ENCODE measurements at places on chromosomes 1 and 21.
A peak's percentile ranks its signal among the peaks of the same experiment; 100 is the strongest.

DNA sequence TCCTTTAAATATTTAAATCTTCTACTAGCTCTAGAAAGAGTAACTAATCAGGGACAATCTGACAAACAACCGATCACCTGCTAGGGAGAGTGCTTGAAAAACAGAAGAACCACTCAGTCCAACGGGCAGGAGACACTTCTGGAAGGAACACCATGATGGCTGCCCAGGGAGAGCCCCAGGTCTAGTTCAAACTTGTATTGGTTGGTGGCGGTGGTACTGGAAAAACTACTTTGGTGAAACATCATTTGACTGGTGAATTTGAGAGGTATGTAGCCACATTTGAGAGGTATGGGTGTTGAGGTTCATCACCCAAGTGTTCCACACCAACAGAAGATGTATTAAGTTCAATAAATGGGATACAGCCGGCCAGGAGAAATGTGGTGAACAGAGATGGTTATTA lies 4.8 kb upstream of the WDR47 start:
- no peak for DNase-seq

GRCh38 chr21:37658817-37659458 lies 257.3 kb downstream of the KCNJ6 start:
- no peak for DNase-seq

DNA sequence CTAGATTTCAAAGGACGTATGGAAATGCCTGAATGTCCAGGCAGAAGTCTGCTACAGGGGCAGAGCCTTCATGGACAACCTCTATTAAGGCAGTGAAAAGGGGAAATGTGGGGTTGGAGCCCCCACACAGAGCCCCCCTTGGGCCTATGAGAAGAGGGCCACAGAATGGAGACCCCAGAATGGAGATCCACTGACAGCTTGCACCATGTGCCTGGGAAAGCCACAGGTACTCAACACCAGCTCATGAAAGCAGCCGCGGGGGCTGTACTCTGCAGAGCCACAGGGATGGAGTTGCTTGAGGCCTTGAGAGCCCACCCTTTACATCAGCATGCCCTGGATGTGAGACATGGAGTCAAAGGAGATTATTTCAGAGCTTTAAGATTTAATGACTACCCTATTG lies 108.7 kb downstream of the DMRTB1 start:
- DNase-seq = no peak

GRCh38 chr1:109790735-109791494 lies 27.2 kb upstream of the EPS8L3 start:
- DNase-seq = no peak

DNA sequence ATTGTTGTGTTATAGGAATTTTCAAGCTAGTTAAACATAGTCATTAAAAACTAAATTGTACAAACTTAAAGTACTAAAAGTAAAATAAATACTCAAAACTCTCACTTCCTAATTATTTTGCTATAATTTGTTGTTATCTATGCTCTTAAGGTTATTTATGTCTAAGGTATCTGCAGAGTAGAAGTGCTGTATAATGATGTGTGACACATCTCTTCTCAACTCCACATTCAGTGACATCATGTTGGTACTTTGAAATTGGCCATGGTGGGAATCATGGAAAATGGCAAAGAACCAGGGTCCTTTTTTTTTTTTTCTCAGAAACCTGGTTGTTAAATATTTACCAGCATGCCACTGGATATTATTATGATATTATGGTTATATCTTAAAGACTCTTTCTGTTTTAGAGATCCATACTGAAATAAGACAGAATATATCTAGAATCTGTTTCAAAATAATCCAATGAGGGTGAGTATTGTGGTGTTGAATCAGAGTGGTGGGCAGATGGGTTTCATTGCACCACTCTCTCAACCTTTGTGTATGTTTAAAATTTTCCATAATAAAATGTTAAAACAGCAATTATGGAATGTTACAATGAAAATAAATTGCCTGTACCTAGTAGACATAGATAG lies 22.4 kb downstream of the LRRC8B start:
- no peak for DNase-seq

GRCh38 chr1:70331962-70332361 lies 22.6 kb downstream of the ANKRD13C start:
- DNase-seq = no peak

- no peak for DNase-seq
Measured at GRCh38 chr1:20379075-20379474, 88.4 kb downstream of the VWA5B1 start.

- DNase-seq = no peak
Measured at GRCh38 chr21:32008714-32009113, 135.9 kb downstream of the HUNK start.

GRCh38 chr1:228156941-228157728 lies 7.4 kb downstream of the GJC2 start:
- DNase-seq = no peak

- DNase-seq = peak; percentile 53
Measured at GRCh38 chr1:183470147-183470960, 1.9 kb upstream of the SMG7 start.

DNA sequence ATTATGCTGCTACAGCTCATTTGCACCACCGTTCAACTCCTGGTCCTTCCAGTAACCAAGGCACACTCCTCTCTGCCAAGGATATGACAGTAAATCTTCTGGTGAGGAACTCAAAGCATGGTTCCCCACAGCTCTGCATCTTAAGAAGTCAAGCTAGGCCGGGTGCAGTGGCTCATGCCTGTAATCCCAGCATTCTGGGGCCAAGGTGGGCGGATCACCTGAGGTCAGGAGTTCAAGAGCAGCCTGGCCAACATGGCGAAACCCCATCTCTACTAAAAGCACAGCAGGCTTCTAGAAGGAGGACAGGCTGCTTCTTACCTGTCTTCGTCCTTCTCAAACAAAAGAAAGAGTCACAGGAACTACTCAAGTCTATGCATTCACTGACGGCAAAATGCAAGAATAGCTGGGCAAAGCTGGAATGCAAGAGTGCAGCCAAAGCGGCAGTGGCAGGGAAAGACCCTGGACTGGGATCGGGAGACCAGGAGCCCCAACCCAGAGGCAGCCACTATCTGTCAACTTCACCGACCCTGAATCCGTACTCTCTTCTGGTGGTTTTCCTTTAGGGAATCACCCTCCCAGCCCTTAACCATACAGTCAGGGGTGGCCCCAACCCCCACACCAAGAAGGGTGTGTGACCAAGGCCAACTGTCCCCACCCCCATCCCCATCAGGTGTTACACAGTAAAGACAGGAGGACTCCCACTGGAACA lies 75.5 kb downstream of the NPHP4 start:
- no peak for DNase-seq

DNA sequence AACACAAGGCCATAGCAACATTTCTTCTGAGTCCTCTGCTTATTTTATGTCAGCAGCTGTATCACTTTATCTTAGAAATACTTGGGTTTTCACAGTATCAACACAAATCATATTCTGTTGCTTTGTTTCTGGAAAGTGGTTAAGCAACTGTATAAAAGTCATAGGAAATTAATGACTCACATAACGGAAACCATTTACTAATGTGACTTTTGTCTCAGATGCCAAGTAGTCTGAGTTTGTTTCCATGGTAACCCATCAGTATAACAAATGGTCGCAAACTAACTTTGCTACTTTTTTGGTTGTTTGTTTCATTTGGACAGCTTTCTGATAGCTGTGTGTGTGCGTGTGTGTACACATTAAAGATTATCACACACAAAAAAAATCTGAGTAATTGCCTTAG lies 31.1 kb downstream of the EEIG2 start:
- DNase-seq = no peak

DNA sequence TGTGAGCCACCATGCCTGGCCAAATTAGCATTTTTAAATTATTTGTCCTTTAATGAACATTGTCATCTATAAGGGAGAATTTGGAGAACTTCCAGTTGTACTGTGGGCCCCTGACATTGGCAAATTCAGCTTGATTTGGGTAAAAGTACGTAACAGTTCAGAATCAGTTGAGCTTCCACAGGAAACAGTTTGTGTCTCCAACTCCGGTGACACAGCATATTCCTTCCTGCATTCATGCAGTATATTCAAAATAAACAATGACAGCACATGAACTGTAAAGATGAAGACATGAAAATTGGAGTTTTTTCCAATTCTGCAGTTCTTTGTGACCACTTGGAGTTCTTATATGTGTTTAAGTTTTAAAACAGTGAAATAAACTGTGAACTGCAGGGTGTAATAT lies 28.2 kb downstream of the RNF220 start:
- DNase-seq = no peak

GRCh38 chr1:158248118-158248517 lies 6.1 kb upstream of the CD1A start:
- DNase-seq = no peak

GRCh38 chr1:111813440-111814304 lies 58.0 kb downstream of the DDX20 start:
- no peak for DNase-seq

DNA sequence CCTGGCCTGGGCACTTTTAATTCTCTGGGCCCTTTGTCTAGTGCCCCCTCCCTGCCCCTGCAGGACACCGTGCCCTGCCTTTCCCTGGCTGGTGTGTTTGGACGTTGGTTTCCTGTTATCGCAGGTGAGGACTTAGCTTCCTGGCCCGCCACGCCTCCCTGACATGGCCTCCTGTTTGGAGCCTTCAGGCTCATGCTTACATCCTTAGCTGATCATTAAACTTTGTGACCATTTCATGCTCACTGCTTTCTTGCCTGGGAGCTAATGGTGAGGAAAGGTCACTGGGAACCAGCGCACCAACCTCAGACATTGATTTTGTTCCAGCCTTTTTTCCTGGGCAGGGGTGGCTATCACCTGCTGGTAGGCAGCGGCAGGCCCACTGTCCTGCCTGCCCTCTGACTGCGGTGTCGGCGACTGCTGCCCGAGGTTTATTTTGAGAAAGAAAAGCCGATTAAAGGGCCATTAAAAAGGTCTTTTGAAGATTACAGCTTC lies 3.7 kb downstream of the PFKL start:
- DNase-seq = no peak

DNA sequence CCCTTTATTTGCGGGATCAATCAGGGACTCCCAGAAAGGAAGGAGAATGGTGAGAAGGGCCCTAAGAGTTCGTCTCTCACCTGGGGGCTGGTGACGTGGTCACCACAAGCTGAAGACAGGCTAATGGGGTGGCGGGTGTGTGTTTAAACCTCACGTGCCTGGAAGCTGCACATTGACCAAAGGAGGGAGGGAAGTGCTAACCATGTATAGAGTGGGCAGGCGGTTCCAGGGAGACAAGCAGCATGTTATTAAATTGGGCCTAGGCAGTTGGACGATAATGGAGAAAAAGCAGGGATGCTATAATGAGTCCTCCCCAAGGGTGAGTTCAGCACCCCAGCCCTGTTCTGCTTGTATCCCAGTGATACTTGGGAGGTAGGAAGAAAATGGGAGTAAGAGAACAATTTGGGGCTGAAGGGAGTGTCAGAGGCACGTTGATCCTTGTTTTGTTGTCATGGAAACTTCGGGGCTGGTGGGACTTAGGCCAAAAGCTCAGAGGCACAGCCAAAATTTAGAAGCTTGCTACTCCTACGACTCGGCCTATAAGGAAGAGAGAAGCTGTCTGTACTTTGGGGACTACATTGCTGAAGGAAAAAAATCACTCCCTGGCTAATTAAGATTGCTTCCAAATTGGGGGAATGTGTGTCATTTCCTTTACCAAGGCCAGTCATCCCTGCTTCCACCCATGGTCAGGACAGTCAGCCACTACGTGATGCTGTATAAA lies 33.2 kb upstream of the EPHA8 start:
- no peak for DNase-seq

DNA sequence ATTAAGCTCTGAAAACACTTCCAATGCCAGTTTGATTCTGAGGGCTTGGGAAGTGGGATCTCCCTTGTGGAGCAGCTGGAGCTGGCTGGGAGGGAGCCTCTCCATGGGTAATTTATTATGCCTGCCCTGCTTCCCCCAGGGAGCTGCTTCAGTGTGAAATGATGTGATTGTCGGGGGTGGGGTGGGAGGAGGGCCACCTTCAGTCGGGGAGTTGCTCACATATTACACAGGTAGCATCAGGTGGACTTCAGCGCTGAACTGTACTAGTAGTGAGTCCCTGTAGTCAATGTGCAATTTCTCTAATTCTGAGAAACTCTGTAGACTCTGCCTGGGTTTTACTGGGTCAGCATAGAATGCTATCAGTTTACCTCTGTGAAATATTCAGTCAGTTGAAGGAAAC lies 12.8 kb downstream of the PLA2G2E start:
- no peak for DNase-seq

DNA sequence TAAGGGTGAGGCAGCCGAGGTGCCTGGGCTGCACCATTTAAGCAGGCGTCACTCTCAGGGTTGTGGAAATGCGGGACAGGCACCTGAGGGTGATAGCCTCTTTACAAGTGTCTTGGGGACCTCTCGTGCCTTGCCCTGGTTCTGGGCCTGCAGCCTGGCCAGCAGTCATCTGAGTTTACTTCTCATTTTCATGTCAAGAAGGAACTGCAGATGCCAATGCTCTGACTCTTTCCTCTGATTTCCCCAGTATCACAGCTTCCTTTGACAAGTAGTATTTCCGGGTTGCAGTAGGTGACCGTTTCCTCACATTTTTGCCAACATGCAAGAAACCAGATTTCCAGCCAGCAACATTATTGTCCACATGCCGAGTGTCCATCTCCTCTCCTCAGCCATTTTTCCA lies 286.9 kb downstream of the DISC1 start:
- no peak for DNase-seq

DNA sequence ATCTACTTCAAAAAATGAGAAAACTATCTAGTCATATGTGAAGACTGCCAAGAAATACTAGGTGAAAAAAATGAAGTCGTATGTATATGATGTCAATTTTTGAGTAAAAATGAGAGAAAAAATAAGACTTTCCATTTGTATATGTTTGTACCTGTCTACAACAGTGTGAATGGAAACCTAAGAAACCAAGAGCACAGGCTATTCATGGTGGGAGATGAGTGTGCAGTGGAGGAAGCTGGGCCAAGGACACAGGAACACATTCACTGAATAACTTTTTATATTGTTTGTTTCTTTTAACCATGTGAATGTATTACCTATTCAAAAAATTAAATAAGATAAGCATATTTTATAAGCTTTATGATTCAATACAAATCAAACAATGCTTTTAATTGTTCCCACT lies 67.0 kb downstream of the ERO1B start:
- DNase-seq = no peak

DNA sequence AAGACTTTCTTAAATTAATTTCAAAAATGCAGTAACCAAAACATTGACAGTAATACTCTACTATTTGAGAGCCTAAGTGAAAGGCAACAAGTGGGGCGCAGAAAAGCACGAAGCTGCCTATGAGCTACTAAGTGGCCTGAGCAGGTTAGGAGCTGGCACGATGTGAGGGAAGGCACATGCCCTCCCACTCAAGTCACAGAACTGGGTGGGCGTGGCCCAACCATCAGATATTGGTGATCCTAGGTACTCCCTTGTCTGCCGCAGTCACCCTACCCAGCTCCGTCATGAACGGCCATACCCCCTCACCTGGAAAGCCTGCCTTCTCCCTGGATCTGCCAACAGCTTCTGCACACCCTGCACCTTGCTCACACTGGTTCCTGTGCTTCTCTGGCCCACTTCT lies 40.8 kb downstream of the SSBP3 start:
- no peak for DNase-seq

- no peak for DNase-seq
Measured at GRCh38 chr1:161190962-161191521, 7.8 kb downstream of the ADAMTS4 start.

Measured in Panc1 (cell line).